ENCODE measurements at places on chromosomes 12 and 14.

GRCh38 chr12:64781280-64782190, 22.3 kb upstream of the GNS start:
- no peak for DNase-seq

- no peak for DNase-seq
These were observed 39.1 kb downstream of the SPPL3 start for GRCh38 chr12:120865098-120865497.

DNA sequence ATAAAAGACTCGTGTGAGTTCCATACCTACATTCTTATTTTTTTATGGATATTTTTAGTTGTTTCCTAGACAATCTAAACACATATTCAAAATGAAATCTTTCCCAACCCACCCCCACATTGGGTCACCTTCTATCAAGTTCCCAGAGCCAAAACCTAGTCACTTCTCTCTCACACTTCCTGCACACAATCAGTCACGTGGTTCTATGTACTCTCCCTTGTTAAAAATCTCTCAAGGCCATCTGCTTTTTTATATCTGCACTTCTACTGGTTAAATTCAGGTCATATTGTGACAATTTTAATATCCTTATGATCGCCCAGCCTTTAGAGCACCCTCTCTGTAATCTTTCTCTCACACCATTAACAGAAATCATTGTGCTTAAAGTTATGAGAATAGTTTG, 175.0 kb upstream of the SYT10 start:
- no peak for DNase-seq

- DNase-seq, result no peak
These were observed 232.6 kb upstream of the TBX3 start for GRCh38 chr12:114916541-114916940.

GRCh38 chr12:27060740-27061139, 21.6 kb downstream of the C12orf71 start:
- DNase-seq, result no peak

DNA sequence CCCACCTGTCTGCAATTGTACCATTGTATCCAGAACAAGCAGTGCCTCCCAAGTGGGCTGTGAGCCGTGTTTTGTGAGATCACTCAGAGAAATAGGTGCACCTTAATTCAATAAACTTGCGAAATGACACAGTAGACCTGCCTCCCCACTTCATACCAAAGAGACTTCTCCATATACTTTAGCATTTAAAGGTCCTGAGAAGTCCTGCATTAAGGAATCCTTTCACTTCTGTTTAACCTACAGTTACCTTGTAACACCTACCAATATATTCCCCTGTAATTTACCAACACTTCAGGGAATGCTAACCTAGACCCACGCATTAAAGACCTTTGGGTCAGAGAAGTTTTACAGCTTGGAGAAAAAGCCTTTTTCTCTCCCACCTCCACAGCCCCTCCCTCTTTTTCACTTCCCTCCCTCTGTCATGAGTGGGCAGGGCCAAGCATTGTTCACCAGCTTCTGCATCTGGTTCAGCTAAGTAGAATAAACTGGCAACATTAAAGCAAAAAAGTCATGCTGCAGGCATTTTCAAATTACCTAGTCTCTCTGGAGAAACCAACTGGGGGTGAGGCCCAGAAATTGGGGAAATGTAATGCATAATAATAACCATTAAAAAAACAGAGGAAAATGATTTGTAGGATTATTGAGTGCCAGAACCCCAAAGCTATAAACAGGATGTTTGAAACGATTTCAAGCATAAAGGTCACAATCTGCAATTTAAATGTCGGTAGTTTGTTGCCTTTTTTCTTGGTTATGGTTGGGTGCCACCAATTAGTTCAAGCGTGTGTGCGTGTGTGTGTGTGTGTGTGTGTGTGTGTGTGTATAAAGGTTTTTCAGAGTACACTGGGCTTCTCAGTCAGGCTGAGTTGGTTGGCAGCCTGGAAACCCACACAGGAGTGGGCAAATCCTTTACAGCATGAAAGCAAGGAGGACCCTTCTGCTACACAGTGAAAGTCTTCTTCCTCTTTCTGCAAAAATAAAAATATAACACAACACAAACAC, 13.7 kb upstream of the WSCD2 start:
- DNase-seq, result peak; percentile 63

All from right forelimb (tissue), 1 donor.